ENCODE measurements at places on chromosomes 5 and 9.

- DNase-seq: no peak
Observed at GRCh38 chr5:24320643-24321042, 324.1 kb downstream of the CDH10 start.

DNA sequence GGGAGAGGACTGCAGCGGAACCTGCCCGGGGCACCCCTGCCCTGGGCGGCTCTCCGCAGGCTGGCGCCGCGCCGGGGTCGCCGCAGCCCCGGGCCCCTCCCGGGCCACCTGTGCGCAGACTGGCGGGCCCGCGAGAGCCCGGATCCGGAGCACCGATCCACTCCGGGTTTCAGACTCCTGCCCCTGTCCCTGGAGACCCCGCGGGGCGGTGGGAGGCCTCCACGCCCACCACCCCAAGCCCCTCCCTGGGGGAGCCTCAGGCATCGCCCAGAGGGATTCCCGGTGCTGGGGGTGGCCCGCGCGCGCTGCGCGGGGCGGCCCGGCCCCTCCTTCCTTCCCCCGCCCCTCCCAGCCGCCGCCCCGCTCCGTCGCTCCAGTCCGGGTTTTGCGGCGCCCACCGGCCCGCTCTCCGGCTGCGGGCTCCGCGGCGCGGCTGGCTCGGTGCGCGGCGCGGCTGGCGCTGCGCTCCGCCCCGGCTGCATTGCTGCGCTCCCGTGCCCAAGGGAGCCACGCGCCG, at the start of gene UNC5A:
TSS of gene UNC5A (plus strand) at position 479 of the 517 bp plus-strand sequence. CDS start 192 bp downstream, outside the sequence.
- peak; percentile 60 for DNase-seq

DNA sequence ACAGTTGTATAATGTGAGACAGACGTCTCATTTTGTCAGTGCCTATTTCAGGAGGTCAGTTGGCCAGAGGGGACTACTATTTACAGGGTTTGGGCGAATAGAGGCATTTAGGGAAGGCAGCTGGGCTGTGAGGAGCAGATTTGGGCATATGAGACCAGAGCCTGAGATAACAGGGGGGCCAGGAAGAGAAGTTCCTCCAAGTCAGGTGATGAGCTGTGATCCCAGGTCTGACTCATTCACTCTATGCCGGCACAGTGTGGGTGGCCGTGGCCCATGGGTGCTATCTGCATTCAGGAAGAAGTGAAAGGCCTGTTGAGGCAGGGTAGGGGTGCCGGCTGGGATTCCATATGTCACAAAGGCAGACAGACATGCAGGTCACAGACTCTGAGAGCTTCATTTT, 142.8 kb downstream of the PDZD2 start:
- no peak for DNase-seq

- no peak for DNase-seq
Observed at GRCh38 chr9:91533382-91533781, 109.8 kb upstream of the NFIL3 start.

DNA sequence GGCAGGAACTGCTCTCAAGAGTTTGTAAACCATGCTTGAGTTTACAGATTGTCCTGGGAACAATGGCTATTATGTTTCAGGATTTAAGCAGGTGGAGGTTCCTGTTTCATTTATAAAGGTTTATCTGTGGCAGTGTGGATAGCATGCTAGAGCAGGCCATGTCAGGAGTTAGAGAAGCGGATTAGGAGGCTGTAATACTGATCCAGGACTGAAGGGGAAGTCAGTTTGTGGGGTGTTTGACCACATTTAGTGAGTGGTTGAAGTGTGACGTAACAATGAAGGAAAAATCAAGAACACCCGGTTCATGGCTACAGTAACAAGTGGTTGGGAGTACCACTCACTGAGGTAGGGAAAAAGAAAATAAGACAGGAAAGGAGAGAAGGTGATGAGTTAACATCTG, 299.0 kb downstream of the TLR4 start:
- no peak for DNase-seq

DNA sequence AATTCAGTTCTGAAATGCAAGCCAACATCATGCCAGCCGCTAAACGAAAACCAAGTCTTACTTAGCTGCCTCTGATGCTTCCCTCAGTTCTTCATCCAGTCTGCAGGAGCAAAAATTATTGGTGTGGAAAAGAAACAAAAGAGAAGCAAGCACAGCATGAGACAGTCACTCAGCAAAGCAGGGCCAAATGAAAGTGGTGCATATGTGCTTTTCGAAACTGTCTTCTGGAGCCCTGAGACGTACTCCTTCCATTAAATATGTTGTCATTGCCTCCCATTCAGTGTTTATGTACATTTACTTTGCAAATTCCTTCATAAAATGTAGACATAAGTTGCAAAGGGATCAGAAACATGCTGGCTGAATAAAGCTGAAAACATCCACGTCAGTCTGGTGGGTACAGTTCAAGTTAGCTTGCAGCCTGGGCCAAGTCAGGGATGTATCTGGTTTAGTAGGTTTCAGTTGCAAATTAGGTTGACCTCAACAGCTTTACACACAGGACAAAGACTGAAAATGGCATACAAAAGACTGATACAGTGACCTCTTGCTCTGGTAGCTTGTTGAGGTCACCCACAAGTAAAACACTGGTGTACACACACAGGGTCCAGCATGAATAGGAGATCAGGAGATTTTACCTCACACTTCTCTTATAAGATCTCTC, 139.7 kb upstream of the PCA3 start:
- DNase-seq: no peak

DNA sequence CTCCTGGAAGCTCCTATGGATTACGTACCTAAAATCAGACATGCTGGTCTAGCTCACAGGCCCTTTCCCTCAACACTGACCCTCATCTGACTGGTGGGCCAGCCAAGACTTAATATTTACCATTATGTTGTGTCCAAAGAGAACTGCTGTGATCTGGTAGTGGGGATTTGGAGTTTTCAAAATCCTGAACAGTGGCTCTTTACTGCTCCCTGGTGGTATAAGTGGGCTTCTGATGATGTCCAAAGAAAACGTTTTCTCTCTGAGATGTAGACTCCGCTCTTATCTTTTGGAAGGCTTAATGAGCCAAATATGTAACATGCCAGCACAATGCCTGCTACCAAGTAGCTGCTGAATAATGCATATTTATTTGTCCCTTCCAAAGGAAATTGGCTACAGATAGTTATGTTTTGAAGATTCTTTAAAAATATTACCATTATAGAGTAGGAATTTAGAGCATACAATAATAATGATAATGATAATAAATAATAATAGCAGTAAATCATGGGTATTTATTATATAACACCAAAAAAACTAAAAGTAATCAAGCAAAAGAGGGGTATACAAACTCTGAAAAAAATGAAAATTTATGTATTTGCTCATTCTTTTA, 406.6 kb upstream of the TNC start:
- DNase-seq: peak; percentile 83

GRCh38 chr9:114416290-114416689, 28.5 kb upstream of the AKNA start:
- DNase-seq: no peak

- no peak for DNase-seq
Observed at GRCh38 chr5:43485406-43485805, 1.7 kb upstream of the TMEM267 start.

DNA sequence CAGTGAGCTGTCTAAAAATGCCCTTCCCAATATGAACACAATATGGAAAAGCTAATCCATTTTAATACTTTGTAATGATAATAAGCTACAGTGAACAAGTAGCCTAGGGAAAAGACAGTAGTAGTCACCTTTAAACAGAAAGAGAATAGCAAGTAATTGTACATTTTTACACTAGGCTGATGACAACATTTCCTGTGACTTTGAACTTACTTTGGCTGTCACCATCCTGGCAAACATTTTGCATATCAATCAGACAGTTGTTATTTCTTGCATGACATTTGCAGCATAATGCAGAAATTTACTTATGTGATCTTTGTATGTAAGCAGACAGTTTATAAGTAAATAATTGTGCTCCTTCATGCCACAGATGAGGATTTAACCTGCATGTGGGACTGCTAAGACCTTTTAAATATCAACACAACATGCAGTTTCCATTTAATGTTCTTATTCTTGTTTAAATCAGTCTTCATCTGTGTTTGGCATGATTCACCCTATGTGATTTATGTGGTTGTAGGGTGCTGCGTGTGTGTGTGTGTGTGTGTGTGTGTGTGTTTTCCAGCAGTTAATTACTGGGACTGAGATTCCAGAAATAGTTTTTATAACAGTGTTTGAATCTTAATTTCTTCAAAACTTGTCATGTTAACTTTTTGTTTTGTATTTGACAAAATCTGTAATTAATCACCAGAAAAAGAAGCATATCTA, 997.1 kb upstream of the ARRDC3 start:
- DNase-seq: peak; percentile 29

DNA sequence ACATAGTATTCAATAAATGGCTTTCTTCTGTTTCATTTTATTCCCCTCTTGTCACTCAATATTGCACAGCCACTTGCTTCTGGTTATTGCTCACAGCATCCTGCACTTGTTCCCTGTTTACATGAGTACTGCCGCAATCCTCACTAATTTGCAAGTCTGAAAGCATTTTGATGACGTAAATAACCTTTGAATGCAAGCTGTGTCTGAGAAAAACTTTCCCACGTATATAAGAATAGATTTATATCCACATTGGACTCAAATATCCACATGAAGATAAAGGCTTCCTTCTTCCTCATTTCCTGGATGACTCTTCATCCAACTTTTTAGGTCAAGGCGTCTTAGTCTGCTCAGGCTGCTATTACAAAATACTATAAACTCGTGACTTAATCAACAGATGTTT, 88.2 kb upstream of the DAP start:
- DNase-seq: no peak

- DNase-seq: no peak
Observed at GRCh38 chr9:71130521-71130920, 9.1 kb upstream of the TRPM3 start.

DNA sequence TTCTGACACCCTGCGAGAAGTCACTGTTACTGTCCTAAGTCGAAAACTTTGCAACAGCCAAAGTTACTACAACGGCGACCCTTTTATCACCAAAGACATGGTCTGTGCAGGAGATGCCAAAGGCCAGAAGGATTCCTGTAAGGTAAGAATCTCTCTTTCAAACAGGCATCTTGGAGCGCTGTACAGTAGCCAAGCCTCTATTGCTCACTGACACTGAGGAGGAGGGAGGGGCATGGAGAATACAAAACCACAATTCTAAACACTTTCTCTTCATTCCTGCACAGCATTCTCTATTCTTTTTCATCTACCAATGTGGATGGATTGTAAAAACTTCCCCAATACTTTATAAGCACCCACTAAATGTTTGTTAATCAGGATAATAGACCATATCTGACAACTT, 7.4 kb downstream of the GZMK start:
- DNase-seq: no peak

GRCh38 chr5:13957032-13957645, 12.7 kb upstream of the DNAH5 start:
- peak; percentile 61 for DNase-seq

DNA sequence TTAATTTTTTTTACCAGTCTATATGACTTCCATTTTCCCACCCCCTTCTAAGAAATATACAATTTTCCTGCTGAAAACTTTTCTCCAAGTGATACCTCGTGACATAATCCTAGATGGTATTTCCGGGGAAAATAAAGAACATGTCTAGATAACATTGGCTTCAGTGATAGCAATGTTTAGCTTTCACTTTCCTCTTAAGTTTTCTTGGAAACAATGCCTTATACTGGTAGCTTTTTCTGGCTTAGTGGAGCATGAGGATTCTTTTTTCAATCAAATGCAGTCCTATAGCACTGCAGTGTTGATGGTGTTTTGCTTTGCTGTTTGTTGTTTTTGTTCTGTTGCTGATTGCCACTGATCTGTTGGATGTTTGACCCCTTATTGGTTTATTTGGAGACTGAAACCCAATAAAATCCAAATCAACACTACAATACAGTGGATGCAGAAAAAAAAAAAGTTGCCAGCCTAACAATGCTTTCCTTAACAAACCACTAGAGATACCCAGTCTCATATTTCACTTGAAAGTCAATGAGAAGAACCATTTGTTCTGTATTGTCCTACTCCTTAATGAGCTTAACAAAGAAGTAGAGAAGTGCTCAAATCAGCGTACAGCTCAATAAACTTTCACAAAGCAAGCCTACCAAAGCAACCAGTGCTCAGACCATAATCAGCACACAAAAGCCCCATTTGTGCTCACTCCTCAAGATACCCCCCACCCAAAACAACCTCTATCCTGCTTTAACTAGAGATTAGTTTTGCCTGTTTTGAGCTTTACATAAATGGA, 74.2 kb upstream of the GRAMD2B start:
- no peak for DNase-seq

DNA sequence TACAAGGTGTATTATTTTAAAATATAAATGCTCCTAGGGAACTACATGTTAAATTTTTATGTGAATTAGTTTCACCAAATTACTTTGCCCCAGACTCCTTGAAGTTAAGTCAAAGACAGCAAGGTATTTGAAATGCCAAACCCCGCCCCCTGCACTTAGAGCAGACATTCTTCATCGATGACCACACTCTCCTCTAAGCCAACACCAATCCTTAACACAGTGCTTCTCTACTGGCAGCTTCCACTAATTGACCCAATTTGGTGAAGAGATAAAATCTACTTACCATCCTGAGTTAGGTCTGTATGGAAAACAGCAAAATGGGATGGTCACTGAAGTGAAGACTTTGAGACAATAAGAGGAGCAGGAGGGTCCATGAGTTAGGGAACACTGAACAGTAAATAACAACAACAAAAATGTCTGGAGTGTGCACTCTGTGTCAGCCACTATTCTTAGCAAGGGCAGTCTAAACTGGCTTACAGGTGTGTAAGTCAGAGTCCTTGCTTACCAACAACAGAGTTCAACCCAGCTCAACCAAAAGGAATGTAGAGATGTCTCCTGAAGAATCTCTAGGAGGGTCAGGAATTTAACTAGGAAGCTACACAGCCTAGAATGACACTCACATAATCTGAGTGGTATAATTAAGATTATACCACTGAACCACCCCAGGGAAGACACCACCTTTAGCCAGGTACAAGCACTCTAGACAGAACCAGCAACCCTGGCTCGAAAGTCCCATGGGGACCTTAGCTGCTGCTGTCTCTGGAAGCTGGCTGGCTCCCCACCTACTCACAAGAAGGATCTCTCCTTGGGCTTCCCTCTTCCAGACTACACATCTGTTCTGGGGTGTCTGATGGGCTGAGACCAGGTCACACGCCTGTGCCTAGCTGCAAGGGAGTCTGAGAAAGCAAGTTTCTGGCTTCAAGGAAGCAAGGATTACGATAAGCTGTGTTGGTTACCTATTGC, 8.8 kb upstream of the UBE2QL1 start:
- peak; percentile 33 for DNase-seq

Measured in fibroblast of skin of right quadriceps (primary cell).